ENCODE measurements at places on chromosomes 1 and 21.

DNA sequence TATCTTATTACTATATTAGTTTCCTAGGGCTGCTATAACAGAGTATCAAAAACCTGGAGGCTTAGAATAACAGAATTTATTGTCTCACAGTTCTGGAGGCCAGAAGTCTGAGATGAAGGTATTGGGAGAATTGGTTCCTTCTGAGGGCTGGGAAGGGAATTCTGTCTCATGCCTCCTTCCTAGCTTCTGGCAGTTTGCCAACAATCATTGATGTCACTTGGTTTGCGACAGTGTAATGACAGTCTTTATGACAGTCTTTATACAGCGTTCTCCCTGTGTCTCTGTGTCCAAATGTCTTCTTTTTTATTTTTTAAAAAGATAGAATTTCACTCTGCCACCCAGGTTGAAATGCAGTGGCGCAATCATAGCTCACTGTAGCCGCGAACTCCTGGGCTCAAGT, 15.8 kb upstream of the CENPF start:
- DNase-seq: no peak

DNA sequence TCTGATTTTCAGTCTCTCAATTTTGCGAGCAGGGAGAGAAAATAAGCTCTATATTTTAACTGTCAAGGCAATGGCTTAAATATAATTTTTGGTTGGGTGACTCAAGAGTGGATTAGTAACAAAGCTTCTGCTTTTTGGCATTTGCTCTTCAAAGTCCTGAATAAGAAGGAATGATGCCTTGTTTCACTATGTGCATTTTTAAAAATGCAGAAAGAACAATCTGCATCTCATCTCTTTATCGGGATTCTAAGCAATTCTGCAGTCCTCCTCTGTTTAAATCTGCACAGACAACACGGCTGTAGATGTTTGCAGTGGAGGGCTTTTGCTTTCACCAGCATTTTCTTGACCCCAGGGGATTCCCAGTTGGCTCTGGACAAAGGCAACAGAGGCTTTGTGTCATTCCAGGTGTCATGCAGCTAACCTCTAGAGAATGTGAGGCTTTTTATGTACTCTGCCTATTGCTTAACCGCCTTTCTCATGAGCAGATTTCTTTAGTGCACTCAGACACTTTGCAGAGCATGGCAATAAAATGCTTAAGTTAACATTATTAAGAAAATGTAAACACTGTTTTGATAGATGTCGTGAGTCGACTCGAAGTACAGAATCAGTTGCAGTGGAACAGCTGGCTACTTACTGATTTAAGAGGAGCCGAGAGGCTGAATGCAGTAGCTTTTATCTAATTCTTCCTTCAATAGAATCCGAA, 783.2 kb upstream of the NEGR1 start:
- DNase-seq: no peak

- DNase-seq: no peak
Measured at GRCh38 chr1:203038217-203038741, 12.0 kb downstream of the PPFIA4 start.

DNA sequence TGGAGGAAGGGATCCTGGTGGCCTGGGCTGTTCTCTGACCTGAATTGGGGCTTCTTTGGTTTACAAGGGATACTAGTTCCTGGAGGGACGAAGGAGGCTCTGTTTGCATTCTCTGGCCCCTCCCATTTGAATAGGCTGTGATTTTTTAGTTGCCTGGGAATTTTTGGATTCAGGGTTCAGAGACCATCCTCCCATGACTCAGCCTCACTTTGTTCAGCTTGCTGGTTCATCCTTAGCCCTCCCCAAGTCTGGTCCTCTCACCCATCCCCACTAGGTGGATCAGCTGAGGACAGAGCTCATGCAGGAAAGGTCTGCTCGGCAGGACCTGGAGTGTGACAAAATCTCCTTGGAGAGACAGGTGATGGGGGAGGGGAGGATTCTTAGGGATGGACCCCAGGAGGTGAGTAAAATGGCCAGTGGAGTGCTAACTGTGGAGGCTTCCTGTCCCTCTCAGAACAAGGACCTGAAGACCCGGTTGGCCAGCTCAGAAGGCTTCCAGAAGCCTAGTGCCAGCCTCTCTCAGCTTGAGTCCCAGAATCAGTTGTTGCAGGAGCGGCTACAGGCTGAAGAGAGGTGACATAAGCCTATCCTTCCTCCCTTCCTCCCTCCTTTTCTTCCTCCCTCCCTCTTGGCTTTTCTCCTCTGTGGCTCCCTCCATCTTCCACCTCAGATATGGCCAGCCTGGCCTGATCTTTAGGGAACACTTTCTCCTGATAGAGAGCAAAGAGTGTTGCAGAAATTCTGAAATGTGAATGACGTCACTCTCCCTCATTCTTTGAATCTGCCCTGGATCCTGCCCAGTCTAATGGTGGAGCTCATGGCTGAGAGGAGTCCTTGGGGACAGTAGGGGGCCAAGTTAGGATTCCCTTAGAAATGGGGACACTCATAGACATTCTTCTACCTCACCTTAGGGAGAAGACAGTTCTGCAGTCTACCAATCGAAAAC, 4.5 kb upstream of the TUFT1 start:
- no peak for DNase-seq

DNA sequence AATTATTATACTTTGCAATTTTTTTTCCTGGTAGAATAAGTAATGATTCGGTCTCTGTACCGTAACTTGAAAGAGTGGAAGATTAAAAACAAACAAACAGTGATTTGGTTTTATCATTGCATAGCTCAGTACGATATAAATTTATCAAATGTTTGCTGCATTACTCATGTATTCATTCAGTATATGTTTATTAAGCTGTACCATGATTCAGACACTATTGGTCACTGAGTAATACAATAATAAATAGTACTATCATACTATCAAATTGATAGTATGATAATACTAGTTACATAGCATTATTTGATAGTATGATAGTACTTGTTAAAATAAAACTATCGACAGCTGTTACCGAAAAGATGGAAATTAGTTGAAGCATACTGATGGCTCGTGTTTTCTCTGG, 12.1 kb downstream of the CENPF start:
- no peak for DNase-seq

DNA sequence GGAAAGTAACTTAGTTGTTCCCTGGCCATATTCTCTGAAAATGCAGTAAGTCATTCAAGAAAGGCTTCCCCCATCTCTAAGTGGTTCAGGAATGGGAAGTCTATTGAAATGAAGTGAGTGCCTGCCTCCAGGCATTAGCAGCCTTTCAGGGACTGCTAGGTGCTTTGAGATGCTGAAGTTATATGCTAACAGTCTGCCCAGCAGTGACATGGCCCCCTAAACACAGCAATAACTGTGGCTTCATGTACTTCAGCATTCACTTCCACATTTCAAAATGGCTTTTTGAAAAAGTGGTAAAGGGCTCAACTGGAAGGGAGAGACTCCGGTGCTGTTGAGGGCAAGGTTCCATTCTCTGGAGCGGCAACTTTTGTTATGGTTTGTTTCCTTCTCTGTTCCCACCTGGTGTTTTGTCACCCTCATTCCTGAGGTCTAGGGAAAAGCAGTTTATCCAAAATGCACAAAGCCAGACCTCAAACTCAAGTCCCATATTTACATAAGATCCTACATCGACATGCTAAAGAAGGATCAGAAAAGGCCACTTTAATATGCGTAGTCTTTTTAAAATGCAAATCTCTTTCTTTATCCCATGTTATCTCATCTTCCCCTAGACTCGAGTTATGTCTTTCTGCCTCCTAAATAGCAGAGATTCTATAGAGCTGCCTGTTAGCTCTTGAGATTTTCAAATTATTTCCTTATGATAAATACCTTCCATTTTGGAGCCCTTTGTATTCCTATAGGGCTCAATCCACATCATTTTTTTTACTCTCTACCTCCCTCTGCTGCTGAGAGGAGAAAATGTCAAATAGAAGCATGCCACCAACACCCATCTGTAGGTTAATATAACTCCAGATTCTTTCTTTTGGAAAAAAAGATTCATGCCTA, 34.2 kb upstream of the LRRC8C start:
- no peak for DNase-seq

- DNase-seq: no peak
Measured at GRCh38 chr1:110200666-110201065, 9.4 kb upstream of the KCNC4 start.

DNA sequence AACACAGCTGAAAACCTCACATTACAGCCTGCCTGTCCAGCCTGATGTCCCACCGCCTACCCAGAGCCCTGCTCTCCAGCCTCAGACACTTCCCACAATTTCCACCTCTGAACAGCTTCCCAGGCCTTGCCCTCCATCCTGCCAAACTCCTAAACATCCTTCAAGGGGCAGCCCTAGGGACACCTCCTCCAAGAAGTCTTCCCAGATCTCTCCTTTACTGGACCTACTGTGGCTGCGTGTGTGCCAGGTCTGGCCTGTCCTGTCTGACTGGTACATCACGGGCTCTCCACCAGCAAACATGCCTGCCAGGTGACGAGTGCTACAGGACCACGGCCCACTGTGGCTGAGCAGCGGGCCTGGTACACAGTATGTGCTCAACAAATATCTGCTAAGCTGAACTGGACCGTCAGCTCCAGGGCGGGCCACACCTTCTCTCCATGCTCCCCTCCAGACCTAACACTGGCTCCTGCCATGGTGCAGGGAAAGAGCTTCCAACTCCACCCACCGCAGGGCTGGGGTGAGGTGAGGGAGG, 28.8 kb downstream of the CHD5 start:
- no peak for DNase-seq

GRCh38 chr1:65065524-65066418, 82.2 kb upstream of the AK4 start:
- no peak for DNase-seq

- no peak for DNase-seq
Measured at GRCh38 chr1:231800108-231800507, 173.5 kb downstream of the DISC1 start.

DNA sequence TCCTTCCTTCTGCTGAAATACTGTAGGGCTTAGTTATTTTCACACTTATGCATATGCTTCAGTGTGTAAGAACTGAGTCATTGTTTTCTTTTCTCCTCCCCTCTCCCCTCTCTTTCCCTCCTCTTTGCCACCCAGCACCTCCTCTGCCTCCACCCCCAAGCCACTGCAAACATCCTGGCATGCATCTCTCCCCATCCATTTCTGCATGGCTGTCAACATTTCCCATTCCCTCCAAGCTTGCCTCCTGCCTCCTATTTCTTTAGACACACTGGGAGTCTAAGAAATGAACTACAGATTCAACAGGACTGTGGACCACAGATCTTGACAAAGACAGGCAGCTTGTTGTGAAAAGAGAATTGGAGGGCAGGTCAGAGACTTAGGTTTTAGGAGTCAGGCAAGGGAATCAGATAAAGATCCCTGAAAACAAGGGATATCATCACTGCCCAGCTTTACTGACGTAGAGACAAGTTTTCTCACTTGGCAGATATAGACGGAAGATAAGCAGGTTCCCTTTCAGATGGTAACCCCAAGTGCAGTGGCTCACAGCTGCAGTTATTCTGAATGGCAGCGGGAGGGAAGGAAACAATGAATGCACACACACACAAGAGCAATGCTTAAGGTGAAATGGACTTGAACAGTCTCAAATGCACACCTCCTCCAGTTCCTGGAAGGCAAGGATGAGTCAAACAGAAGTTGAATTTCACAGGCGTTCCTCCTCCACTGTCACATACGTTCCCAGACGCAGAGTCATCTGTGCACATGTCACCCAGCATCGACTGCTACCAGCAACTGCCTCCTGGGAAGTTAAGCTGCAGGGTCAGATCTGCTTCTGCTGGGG, 56.1 kb downstream of the HIVEP3 start:
- no peak for DNase-seq

DNA sequence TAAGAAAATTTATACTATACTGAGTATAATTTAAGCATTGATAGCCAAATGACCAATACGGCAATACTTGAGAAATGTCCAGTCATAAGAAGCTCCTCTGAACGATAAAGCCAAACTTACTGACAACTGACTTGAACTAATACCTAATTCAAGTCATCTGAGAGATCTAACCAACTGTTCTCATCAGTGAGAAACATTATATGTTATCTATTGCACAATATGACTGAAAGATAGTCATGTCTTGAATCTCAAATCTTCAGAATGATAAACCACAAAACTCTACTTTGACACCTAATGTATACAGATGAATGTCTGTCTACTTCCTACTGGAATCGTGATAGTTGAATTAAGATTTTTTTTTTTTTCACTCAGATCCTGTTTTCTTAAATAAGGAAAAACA, 39.0 kb downstream of the APP start:
- DNase-seq: no peak

DNA sequence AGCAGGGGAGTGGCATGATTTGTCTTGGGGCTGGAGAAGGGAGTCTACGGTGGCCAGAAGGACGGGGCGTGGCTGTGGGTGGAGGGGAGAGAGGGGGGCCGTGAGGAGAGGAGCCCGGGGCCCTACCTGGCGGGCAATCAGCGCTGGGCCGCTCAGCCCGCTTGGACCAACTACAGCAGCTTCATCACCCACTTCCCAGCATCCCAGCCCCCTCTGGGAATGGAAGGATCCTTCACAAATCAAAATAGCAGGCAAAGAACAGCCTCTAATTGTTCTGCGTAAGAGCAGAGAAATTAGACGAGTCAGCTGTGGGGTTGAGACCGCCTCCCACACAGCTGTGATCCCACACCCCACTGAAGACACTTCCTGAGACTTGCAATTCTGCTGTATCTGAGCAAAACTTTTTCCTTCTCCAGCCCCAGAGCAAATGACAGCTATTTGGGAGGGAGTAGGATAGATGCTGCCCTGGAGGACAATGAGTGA, 43.5 kb downstream of the OPRD1 start:
- DNase-seq: no peak

GRCh38 chr1:174939775-174940545, 59.8 kb upstream of the CACYBP start:
- no peak for DNase-seq

DNA sequence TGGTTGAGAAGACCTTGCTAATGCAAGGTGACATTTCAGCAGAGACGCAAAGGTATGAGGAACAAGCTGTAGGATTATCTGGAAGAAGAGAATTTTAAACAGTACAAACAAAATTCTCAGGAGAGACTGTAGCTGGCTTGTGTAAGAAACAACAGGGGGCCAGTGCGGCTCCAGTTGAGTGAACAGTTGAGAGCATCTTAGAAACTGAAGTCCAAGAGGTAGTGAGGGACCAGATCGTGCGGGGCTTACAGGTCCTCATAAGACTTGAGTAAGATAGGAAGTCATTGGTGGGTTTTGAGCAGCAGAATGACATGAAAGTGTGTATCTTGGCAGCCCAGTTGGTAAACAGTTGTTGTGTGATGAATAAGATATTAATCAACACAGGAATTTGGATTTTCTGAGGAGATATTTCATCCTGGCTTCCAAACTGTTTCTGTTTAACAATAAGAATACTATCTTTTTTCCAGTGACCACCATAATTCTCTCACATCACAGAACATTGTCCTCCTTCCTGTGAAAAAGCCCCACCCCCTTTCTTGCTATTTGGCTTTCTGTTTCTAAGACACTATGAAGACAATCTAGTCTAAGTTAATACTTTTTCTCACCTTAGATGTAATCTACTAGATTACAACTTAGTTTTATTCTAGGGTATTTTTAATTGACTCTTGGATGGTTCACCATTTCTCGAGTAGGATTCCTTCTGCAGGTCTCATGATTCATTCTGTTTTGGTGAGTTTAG, 62.4 kb downstream of the SASS6 start:
- DNase-seq: no peak

Measured in activated CD4-positive, alpha-beta T cell treated with anti-CD3 and anti-CD28 coated beads, Interleukin-2, amount 50 U/mL, for 1 hour (primary cell).